Naive B cell (primary cell): ENCODE measurements at places on chromosomes 5 and 9. TPM values are rescaled to one million over a fixed set of nuclear protein-coding genes. Genes with fewer than 3 reads are reported as not detected.

Gene SLC25A2
- 0.20 TPM for polyA plus RNA-seq

Gene CCDC183
- polyA plus RNA-seq: 0.24 TPM

Gene PRUNE2
- 0.65 TPM for polyA plus RNA-seq

Gene FOXD4L5
- not detected for polyA plus RNA-seq

Gene WNT8A
- not detected for polyA plus RNA-seq
